ENCODE measurements at places on chromosomes 7 and 10.

DNA sequence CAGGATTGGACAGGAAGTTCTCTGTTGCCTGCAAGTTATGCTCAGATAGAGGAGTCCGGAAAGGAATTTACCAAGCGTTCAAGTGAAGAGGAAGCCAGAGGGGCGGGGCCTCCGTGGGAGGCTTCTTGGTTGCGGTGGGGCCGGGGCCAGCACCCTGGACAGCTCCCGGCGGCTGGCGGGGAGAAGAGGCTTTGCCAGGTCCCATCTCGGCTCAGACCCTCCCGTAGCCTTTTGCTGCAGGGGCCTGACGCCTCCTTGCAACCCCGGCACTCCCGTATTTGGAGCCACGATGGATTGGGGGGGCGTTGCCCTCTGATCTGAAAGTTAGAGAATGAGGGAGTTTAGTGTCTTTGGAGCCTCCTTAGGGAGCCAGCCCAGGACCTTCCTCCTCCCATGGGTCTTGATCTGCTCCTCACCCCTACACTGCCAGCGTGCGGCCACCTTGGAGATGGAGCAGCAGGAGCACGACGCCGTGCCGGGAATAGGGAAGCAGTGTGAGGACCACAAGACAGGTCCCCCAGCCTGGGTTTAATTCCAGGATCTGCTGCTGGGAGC lies 3.1 kb upstream of the SLC18A3 start:
- DNase-seq: peak; percentile 53

DNA sequence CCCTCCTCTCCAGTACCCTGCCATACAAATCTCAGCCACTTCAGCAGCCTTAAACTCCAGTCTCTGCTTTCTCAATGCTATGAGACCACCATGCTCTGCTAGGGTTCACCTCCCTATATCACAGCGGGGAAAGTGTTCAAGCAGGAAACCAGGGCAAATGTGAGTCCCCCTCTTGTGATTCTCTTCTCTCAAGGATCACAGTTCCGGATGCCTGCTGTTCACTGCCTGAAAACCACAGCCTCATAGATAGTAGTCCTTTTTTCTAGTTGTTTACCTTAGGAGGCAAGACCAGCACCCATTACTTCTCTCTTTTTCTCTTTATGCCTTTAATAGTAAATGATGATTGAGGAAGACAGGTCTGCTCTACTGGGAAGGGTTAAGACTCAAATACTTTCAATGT lies 100.8 kb downstream of the SGMS1 start:
- no peak for DNase-seq

GRCh38 chr7:99456288-99456687 lies 9.7 kb downstream of the ATP5MF start:
- DNase-seq: no peak

GRCh38 chr7:96359876-96360275 lies 38.0 kb upstream of the SLC25A13 start:
- no peak for DNase-seq

- no peak for DNase-seq
Observed at GRCh38 chr10:1664333-1664964, 72.9 kb downstream of the ADARB2 start.

DNA sequence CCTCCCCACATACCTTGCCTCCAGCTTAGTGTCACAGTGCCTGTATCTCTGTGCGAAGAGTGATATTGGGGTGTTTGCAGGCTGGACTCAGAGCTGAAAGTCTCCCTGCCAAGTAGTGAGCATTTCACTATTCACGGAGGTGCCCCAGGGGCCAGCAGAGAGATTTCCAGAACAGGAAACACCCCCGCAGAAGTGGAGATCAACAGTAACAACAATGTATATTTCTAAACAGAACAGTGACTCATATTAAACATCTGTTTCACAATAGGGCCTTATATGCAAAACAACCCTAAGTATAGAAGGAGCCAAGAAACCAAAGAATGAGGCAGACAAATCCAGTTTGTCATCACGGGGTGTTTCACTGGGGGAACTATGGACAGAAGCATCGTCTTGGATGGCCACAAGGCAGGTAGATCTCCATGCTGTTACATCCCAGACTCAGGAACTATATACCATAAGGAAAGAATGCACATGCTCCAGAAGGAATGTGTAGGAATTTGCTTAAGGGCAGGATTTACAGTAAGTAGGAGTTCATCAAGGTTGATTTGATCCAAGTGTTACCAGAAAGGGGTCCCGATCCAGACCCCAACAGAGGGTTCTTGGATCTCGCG lies 29.3 kb upstream of the CCL24 start:
- DNase-seq: peak; percentile 45

GRCh38 chr7:123323689-123324088 lies 123.9 kb upstream of the SLC13A1 start:
- no peak for DNase-seq

DNA sequence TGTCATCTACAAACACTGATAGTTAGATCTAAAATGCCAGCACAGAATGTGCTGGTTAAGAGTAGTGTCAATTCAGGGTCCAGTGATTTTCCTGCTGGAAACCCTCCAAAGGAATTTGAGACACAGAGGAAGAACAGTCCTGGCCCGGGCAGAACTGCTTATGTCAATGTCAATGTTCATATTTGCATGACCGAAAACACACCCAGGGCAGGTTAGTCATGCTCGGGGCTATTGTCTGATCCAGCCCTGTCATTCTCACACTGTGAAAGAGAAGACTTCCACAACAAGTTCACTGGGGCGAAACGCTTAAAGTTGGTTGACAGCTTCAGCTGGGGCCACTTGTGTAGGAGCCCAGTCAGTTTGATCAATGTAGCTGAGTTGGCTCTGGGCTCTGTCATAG lies 139.3 kb downstream of the C1GALT1 start:
- no peak for DNase-seq

GRCh38 chr7:38677981-38678697 lies 47.0 kb upstream of the AMPH start:
- DNase-seq: no peak

DNA sequence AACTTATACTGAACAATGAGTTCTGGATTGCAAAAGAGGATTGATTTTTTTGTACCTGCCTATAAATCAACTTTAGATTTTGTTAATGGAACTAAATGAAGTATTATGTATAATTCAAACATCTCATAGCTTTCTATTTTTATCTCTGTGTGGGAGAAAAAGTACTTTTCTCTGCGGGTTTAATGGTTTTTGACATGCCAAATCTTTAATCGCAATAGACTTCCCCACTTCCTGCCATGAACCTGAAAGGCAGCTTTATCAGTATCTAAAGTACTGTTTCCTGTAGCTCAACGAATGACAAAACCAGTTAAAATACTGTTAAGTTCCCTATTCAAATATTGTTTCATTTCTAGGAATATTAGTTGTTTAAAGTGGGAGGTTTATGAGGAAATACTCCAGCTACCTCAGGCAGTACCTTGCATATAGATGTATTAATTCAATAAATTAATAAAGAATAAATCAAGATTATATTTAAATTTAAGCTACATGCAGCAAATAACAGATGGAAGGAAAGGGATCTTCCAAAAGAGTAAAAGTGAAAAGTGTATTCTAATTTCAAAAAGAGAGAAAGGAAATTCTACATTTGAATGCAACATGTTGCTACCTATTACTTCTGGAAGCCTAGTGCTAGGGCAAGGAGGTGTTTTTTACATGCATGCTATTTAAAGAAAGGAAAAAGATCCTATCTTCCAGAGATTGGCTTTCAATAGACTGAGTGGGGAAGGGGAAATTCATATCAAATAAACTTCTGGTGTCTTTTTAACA lies 75.9 kb downstream of the SVOPL start:
- no peak for DNase-seq

DNA sequence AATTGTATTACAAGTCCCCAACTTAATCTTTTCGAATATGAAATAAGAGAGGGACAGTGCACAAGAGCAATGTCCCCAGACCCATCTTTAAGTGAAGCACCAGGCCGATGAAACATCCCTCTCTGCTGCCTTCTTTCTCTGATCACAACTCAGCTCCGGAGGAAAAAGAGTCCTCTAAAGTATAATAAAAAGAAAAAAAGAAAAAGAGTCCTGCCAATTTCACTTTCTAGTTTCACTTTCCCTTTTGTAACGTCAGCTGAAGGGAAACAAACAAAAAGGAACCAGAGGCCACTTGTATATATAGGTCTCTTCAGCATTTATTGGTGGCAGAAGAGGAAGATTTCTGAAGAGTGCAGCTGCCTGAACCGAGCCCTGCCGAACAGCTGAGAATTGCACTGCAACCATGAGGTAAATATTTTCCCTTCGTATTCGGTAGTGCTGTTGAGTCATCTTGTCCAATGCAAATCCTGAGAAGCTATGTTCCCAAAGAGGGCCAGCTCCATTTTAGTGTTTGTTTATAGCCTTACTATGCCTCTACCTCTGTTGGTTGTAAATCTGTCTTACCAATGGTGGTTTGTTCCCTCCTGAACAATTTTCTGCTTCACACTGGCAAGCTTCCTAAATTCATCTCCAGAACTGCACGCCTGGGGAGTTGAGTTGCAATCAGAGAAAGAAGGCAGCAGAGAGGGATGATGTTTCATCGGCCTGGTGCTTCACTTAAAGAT lies at the start of gene IFIT2:
Gene IFIT2 (plus strand): TSS at position 326 of the 725 bp plus-strand sequence. CDS start 78 bp downstream, at position 404.
- DNase-seq: no peak

DNA sequence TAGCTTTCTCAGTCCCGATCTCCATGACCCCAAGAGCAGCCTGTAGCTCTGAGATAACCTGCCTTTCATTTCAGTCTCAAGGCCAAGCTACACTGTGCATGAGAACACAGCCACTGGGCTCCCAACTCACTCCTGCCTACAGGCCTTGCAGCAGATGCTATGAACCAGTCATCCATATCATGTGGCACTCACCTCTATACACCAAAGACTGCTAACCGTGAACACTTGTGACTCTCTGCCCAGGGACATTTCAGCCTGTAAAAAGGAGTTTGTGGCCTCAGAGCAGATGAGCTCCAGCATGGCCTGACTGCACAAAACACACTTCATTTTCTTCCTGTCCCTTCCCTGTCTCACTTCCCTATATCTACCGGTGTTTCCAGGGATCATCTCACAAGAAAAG lies 56.9 kb upstream of the NPY start:
- no peak for DNase-seq

DNA sequence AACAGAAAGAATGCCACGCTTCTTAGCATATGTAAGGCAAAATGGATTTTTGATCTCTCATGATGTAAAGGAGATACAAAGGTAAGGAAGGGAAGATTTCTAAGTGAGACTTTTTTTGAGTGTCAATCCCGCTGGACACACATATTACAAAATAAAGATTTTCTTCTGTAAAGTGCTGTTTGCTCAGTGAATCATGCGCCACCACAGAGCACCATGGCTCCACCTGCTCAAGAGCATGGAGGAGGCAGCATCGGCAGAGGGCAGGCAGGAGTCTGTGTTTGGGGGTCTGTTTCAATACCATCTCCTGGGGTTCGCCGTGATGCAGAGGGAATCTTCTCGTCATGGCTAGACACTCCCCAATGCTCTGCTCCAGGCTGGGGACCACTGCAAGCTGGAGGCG lies 83.5 kb downstream of the ALOX5 start:
- no peak for DNase-seq

- no peak for DNase-seq
Observed at GRCh38 chr10:20363684-20364083, 533.4 kb downstream of the NEBL start.

- no peak for DNase-seq
Observed at GRCh38 chr7:157923903-157924630, 587.3 kb downstream of the DNAJB6 start.

DNA sequence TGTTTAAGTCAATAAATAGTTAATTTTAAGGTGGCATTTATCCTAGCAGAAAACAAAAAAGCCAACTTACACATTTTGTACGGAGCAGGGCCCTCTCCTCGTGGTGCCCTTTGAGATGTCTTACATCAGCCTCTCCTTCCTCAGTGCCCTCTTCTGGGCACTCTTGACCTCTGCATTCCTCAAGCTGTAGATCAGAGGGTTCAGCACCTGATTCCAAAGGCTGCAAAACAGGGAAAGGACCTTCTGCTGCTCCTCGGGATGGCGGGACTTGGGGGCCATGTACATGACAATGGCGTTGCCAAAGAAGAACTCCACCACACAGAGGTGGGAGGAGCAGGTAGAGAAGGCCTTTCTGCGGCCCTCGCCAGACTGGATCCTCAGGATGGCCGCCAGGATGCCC lies 4.6 kb upstream of the OR2A14 start:
- no peak for DNase-seq

DNA sequence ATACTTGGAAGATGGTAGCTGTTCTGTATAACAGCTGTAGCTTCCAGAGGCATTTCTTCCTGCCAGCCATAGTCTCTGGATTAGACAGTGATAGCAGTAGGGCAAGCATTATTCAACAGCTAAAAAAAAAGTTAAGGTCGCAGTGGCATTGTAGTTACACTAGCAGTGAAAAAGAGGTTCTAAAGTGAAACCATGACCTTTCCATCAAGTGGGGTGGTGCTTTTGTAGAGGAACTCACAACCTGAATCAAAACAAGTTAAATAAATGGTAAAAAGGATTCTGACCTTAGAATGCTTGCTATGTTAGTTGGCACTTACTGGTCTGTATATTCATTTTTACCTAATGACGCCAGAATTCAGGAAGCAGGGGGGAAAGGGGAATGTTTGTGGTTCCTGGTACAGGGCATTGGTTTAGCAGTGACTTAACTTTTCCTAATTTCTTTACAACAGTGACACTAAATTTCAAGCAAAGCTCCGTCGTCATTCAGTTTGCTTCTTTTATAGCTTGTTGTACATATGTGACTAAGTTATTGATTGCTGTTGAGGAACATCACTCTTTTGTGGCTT lies 55.0 kb downstream of the GBF1 start:
- DNase-seq: no peak

Data from SK-N-MC (cell line).